ENCODE measurements at places on chromosomes 3 and 15.
A peak's percentile ranks its signal among the peaks of the same experiment; 100 is the strongest.

DNA sequence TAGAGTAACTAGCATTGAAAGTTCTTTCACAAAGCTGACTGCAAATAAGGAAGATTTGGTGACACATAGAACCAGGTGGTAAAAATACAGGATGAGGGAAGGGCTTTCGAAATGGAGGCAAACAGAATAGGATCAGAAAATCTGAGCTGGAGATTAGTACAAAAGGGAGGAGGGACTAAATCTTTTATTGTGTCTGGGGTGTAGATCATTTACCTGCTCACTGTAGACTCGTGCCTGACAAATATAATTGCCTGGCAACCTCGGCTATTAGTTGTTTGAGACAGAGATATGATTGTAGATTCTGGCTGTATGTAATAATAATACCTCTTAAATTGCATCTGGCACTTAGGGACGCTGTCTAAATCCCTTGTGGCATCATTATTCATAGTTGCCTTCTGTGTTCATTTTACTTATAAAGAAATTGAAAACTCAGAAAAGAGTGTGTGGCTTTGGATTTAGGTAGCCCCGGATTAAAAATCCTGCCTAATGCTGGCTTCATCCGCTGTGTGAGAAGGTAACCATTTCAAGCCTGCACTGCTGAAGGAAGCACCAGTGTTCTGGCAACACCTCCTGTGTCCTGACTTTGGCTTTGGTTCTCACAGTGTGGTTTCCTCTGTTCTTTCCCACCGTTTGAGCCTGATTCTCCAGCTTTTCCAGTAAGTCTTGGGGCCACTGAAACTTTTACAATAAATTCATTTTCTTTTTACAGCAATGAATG is 25.0 kb upstream of the GPR160 start:
- no peak for DNase-seq

DNA sequence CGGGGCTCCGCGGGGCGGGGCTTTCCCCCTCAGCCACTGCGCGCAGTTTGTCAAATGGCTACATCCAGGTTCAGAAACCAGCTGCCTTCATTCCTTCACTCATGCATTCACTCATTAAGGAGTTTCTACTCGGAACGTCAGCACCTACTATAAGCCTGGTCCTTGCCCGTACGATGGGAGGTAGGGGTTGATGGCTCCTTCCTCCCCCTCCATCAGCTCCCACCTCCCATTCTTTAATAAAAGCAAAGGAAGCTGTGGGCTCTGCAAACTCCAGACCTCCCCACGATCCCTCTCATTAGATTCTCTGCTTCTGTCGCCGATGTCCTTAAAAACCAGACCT is 267 bp upstream of the CFAP92 start:
- no peak for DNase-seq

GRCh38 chr3:52866427-52866826 is 30.9 kb downstream of the STIMATE start:
- no peak for DNase-seq

DNA sequence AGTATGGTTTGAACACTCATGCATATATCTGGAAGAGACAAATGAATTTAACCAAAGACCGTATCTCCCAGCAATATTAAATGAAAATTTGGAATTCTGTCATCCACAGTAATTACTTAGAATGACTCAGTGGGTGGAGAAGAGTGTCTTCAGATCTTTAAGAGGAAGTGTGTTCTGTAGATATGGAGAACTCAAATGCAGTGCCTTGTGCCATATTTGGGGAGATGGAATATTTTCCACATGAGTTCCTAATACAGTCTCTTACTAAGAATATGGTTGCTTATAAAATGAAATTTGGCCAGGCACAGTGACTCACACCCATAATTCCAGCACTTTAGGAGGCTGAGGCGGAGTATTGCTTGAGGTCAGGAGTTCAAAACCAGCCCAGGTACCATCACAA is 40.5 kb downstream of the ANO10 start:
- DNase-seq = no peak

DNA sequence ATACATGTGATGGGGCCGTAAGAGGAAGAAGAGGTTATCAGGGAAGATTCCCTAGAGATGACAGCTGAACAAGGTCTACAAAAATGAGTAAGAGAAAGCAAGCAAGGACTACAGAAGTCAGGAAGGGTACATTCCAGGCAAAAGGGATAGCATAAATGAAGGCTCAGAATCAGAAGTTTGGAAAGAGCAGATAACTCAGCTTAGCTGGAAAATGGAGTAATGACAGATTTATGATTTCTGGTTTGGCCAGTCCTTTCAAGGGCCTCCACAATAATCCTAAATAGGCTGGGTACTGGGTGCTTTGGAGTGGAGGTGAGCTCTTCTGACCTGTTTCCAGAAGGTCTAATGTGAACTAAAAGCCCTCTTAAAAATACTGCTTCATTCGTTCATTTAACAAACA is 110.7 kb downstream of the MYO5A start:
- no peak for DNase-seq

GRCh38 chr15:39621210-39621609 is 40.3 kb downstream of the THBS1 start:
- DNase-seq = no peak

DNA sequence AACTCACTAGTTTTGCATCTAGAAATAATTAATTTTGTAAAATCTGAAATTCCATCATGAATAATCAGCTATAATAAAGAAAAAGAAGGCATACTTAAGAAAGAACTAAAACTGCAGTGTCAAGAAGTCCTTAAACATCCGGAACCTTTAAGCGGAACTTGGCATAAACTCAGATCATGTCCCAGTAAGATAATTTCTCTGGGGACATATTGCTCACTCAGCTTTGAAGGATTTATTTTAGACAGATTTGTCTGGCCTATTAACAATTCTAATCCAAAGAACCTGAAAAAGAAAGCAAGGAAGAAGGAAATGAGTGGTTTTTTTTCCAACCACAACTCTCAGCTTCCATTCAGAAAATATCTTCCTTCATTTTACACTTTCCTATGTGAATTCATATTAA is 850.3 kb downstream of the ROBO1 start:
- no peak for DNase-seq

- DNase-seq = no peak
Observed at GRCh38 chr3:194906970-194907629, 221.4 kb downstream of the FAM43A start.

DNA sequence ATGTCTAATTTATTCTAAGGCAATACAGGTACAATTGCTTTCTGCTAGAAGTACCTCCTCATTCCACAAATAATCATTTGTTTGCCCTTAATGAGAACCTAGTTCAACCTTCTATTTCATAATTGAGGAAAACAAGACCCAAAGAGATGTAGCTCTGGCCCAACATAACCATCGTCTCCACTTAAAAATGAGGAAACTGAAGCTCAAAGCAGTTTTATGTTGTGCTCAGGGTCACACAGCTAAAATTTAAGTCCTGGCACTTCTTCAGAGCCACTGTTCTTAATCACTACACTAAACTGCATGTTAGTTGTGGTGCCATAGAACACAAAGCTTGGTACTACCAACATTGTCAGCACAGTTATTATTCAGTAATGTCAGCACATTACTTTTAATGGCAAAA is 108.0 kb downstream of the SERPINI1 start:
- DNase-seq = no peak

DNA sequence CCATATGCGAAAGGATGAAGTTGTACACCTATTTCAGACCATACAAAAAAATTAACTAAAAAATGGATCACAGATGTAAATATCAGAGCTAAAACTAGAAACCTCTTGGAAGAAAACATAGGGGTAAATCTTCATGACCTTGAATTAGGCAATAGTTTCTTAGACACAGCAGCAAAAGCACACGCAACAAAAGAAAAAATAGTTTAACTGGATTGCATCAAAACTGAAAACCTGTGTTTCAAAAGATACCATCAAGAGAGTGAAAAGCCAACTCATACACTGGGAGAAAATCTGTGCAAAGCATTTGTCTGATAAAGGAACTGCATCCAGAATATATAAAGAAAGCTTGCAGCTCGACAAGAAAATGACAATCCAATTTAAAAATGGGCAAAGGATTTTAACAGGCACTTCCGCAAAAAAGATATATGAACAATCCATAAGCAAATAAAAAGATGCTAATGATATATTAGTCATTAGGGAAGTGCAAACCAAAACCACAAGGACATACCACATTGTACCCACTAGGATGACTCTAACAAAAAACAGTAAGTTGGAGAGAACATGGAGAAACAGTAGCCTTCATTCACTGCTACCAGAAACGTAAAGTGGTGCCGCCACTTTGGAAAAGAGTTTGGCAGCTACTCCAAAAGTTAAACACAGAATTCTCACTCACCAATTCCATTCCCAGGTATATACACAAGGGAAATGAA is 263.1 kb downstream of the ADAMTS17 start:
- DNase-seq = no peak

DNA sequence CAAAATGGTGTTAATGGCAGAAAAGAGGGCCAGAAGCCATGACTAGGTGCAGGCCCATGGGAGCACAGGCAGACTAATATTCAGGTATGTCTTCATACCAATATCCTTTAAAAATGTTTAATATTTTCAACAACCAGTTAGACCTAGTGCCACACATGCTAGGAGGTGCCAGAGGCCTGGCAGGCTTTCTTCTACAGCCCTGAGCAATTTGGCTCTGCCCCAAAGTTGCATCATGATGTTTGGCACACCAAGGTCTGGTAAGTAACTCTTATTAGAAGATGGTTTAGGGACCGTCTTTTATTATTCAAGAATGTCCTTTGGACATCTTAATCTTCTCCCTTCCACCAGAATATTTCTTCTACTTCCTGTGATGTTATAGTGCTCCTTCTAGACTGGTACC is 34.8 kb downstream of the MITF start:
- DNase-seq = peak; percentile 29

DNA sequence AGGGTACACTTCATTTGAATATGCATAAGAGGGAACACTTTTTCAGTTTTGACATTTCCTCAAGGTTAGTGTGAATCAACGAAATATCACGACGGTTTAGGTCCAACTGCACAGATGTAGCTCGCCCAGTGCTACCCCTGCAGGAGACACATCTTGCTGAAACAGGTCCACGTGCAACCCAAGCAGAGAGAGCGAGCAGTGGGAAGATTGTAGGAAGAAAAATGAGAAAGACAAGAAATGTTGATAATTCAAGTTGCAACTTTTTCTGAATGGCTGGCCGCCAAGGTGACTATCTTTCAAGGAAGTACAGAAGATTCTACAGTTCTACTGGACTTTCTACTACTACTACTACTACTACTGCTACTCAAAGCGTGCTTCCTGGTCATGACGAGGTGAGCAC is 231.7 kb downstream of the PDZRN3 start:
- DNase-seq = no peak

GRCh38 chr3:8457039-8457438 is 44.6 kb upstream of the LMCD1 start:
- DNase-seq = no peak

DNA sequence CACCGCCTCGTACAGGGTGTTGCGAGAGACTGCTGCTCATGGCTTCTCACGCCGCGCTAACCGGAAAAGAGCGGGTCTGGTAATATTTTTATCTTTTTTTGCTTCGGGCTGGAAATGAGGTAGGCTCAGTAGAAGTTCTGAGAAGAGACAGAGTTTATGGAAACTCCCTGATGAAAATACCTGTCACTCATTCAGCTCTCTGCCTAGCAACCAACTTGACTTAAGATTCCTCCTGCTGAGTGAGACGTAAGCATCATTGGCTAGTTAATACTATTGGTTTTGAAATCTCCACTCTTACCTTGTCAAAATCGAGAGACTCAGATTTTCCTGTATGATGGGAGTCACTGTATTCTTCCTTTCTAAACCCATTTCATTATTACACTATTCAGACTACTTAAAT is 181.7 kb downstream of the PTPRG start:
- no peak for DNase-seq

DNA sequence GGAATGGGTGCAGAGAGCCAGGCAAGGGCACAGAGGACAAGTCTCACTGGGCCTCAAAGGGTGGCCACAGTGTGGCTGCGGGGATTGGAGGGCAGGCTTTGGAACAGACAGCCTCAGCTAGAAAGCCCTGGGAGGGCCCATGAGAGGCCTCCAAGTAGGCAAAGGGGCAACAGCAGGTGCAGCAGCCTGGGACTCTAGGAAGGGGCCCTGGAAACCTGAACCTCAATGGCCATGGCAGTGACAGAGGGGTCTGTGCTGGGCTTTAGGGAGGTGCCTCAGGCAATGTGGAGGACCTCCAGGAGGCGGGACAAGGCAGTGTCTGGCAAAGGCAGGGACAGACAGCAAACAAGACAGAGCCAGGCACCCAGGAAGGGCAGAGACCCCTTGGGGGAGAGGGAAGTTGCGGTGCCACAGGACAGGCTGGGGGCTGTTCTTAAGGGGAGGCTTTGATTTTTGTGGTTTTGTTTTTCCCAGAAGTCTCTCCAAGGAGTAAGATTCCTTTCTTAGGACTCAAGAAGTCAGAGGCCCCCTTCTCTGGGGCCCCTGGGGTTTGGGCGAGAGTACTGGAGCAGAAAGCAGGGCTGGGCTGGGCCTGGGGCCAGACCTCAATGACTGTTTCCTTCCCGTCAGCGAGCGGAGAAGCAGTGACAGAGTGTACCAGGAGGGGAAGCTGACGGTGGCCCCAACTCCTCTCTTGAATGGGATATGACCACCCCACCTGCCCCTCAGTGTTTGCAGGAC is 9.7 kb downstream of the STOML1 start:
- peak; percentile 54 for DNase-seq

DNA sequence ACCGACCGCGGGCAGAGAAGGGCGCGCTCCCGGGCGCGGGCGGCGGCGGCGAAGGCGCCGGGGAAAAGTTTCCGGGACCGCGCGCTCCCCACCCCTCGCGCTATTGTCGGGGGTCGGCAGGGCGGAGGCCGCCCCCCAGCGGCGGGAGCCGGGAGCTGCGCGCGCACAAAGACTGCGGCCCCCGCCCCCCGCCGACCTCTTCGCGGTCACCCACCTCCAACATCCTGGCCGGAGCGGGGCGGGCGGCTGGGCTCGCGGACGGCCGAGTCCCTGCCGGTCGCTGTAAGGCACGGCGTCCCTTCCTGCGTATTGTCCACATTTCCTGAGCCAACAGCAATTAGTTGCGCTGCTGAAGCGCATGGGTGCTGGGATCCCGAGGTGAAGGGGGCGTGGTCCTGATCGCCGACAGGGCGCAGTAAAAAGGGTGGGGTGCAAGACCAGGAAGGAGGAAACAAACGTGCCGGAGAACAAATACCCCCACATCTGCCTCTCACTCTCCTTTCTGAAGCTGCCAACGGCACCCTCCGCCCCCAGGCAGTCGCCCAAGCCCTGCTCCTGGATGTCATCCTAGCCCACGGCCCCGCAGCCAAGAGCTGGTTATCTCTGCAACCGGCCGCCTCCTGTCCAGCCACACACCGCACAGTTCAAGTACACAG is at the start of gene TMEM44:
Gene TMEM44, minus strand, starts transcription at position 71 of the 656 bp plus-strand sequence. CDS start 204 bp downstream, outside the sequence.
- DNase-seq = peak; percentile 83

DNA sequence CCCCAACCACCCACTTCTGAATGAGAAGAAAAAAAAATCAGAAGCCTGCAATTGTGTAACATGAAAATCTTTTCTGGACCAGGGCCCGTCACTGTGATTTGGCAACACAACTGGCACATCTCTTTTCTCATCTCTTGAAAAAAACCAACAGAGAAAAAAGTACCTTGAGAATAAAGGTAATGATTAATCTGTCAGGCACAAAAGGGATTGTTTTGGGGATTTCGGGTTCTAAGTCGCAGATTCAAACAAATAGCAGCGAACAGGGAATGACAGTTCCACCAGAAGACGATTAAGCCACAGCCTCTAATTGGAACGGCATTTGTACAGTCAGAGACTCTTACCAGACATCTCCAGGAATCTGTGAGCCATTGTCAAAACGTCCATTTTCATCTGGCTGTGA is at the start of gene AQP9:
Gene AQP9, plus strand, starts transcription at position 276 of the 400 bp plus-strand sequence. CDS start 185 bp downstream, outside the sequence.
- no peak for DNase-seq

GRCh38 chr3:126914226-126914625 is 68.7 kb upstream of the PLXNA1 start:
- DNase-seq = no peak

- DNase-seq = no peak
Observed at GRCh38 chr3:173411375-173411973, 13.9 kb downstream of the NLGN1 start.
